Thoracic aorta endothelial cell (primary cell): ENCODE measurements at places on chromosomes 1 and 21. TPM values are rescaled to one million over a fixed set of nuclear protein-coding genes. Genes with fewer than 3 reads are reported as not detected.

E2F2 gene
- 3.9 and 6.0 TPM in 2 replicates for total RNA-seq

FCMR gene
- 0.14 TPM in 1 of 2 replicates, not detected in the other for total RNA-seq

NCAM2 gene
- 0.13 and 0.22 TPM in 2 replicates for total RNA-seq

RIMS3 gene
- 0.13 and 0.22 TPM in 2 replicates for total RNA-seq

NES gene
- 240 and 287 TPM in 2 replicates for total RNA-seq

LMOD1 gene
- total RNA-seq = not detected in 2 replicates

PAX7 gene
- total RNA-seq = not detected in 2 replicates

C1QA gene
- not detected in 2 replicates for total RNA-seq

OLIG2 gene
- not detected in 2 replicates for total RNA-seq

BLACAT1 gene
- total RNA-seq = under 0.01 TPM in 1 of 2 replicates, not detected in the other

GMEB1 gene
- total RNA-seq = 12.2 and 12.4 TPM in 2 replicates

CSTB gene
- 18.5 and 22.1 TPM in 2 replicates for total RNA-seq

RCC1 gene
- total RNA-seq = 68.4 and 83.0 TPM in 2 replicates

PGBD5 gene
- total RNA-seq = under 0.01 and 0.07 TPM in 2 replicates

NEGR1 gene
- total RNA-seq = 12.1 and 12.2 TPM in 2 replicates

SPRR2E gene
- not detected in 2 replicates for total RNA-seq

LRRC3 gene
- 2.4 and 3.0 TPM in 2 replicates for total RNA-seq

CFAP126 gene
- total RNA-seq = not detected in 2 replicates

HES5 gene
- total RNA-seq = not detected in 2 replicates

PADI1 gene
- total RNA-seq = not detected in 2 replicates

IFI44L gene
- total RNA-seq = 1.7 and 2.1 TPM in 2 replicates

ANGPTL1 gene
- total RNA-seq = not detected in 2 replicates

C1orf87 gene
- not detected in 2 replicates for total RNA-seq
